HCT116 (cell line): ENCODE measurements at places on chromosomes 16 and 17. TPM values are rescaled to one million over a fixed set of nuclear protein-coding genes. Genes with fewer than 3 reads are reported as not detected.

GRCh38 chr17:41724476-41725050, 9.9 kb downstream of the HAP1 start:
- H3K4me1 ChIP-seq, result no peaks in the 10 kb centered on the region
- no peaks in the 10 kb centered on the region for H3K36me3 ChIP-seq
- H3K27ac ChIP-seq, result no peak overlapping the region
- no peak overlapping the region for H3K4me3 ChIP-seq

The TMEM238L gene
- not detected for total RNA-seq

DNA sequence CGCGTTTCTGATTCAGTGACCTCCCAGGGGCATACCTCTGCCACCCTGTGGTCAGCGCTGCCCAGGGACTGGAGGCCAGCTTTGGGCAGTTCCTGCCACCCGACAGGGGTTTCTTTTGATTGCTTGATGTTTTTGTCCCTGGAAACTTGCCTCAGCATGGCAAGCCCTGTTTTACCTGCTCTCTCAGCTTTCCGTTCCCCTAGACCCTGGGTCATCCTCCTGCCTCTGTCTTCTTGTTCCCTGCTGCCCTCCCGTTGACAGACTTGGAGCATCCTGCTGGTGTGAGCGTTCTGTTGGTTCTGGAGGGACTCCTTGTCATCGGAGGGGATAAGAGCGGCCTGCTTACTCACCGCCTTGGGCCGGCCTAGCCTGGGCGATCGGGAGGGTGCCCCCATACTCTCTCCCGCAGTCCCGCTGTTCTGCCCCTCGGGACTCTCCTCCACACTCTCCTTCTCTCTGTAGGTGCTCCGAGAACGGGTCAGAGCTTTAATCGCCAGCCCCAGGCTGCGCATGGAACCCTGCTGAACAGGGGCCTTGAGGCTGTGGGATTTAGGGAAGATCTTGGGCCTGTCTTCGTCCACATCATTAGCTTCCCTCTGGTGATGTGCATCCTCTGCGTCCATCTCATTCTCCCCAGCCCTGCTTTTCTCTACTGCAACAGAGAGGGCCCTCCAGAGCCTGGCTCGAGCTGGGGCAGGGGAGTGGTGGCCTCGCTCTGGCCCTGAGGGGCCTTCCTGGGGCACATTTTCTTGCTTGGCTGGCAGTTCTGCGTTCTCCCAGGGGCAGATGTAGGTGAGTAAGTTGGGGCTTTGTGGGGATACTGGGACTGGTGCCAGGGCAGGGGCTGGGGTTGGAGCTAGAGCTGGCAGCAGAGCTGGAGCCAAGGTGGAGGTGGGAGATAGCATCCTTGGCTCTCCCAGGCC, 13.7 kb downstream of the GPR179 start:
- H3K27me3 ChIP-seq, result no peaks in the 10 kb centered on the region
- H3K4me1 ChIP-seq, result no peaks in the 10 kb centered on the region
- H3K36me3 ChIP-seq, result no peaks in the 10 kb centered on the region

DNA sequence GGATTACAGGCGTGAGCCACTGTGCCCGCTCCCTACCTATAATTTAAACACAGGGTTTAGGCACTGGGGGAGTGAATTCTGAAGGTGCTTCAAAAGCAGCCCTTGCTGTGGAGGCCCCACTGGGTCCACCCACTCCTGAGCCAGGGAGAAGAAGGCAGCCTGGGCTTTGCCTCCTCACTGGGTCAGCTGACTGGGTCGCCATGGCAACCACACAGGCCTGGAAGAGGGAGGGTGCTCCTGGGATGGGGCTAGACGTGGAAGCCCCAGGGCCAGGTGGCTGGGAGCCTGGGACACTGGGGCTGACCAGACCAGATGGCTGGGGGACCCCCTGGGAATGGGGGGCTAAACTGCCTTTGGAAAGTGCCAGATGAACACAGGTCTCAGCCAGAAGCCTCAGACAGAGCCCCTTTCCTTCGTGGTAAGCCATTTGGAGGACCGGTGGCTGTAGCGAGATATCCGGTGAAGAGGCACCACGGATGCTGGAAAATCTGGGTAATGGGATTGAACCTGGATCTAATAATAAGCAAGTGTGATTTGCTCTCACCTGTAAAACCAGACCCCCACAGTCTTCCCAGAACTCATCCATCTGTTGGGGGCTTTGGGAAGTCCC, 32.9 kb downstream of the TRARG1 start:
- no peaks in the 10 kb centered on the region for H3K36me3 ChIP-seq
- H3K27me3 ChIP-seq, result 0 out of 2 replicates have a peak, but pooled peaks cover 8% of the 10 kb centered on the region
- H3K4me1 ChIP-seq, result no peaks in the 10 kb centered on the region
- DNase-seq, result no peak
- no peak overlapping the region for H3K27ac ChIP-seq

DNA sequence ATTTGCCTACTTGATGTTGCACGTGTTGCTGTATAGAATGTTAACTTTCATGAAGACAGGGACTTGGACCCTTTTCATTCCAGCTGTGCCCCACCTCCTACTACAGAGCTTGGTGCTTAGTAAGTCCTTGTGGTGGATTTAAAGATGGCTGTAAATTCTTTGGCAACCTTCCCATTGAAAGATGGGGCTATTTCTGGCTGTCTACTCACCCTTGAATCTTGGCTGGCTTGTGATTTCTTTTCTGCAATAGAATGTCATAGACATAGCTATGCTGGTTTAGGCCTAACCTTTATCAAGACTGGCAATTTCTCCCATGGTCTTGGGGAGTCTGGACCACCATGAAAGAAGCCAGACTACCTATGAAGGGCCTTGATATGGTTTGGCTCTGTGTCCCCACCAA, 59.0 kb downstream of the ACSM2A start:
- H3K36me3 ChIP-seq, result no peaks in the 10 kb centered on the region
- H3K27me3 ChIP-seq, result peaks cover 6% of the 10 kb centered on the region
- no peak for DNase-seq
- no peak overlapping the region for H3K4me3 ChIP-seq
- H3K4me1 ChIP-seq, result no peaks in the 10 kb centered on the region

DNA sequence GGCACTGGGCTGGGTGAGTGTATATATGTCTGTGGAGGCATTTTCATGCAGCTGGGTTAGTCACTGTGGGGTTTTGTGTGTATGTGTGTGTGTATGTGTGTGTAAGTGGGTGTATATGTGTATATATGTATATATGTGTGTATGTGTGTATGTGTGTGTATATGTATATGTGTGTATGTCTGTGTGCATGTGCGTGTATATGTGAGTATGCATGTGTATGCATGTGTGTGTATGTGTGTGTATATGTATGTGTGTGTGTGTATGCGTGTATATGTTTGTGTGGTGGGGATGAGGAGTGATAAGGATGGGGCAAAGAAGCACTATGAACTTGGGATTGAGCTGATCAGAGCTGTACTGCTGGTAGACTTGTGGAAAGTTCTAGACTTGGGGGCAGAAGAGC, 29.0 kb upstream of the PLLP start:
- DNase-seq, result no peak
- H3K27ac ChIP-seq, result no peak overlapping the region
- H3K27me3 ChIP-seq, result no peaks in the 10 kb centered on the region; the same call in 1 of the 2 replicates
- H3K36me3 ChIP-seq, result no peaks in the 10 kb centered on the region
- H3K4me1 ChIP-seq, result peaks cover 5% of the 10 kb centered on the region; the same call in 1 of the 2 replicates
